Left renal pelvis (tissue), 4 donors: ENCODE measurements at places on chromosomes 16 and 17. TPM values are rescaled to one million over a fixed set of nuclear protein-coding genes. Genes with fewer than 3 reads are reported as not detected.

The SLC12A3 gene
- polyA plus RNA-seq: 37.8 TPM

The SCNN1G gene
- polyA plus RNA-seq: 54.5 TPM

The TP53TG3 gene
- not detected for polyA plus RNA-seq

The CCDC40 gene
- 15.2 TPM for polyA plus RNA-seq

The KRT36 gene
- polyA plus RNA-seq: 0.12 TPM

The SLC38A8 gene
- not detected for polyA plus RNA-seq

The TMEM114 gene
- polyA plus RNA-seq: not detected

The TMC7 gene
- 1.00 TPM for polyA plus RNA-seq

The TBC1D28 gene
- not detected for polyA plus RNA-seq

The CRYBA1 gene
- not detected for polyA plus RNA-seq

The G6PC1 gene
- polyA plus RNA-seq: 5.1 TPM

The CDRT15 gene
- polyA plus RNA-seq: 0.40 TPM

DNA sequence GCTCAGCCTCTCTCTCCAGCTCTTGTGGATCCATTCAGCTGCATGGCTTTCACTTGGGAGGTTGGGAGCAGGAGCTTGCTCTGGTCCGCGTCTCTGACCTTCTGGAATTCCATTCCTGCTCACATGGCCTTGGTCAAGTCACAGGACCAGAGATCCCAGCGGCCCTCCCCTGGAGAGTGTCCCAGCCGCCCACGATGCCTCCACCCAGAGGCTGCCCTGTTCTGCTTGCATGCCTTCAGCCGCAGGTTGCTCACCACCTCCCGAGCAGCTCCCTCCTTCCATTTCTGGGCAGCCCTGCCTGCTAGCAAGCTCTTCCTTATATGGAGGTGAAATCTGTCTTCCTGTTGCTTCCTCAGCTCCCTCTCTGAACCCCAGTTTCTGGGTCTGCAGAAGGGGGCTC, 32.6 kb downstream of the RAI1 start:
- no peak for DNase-seq

GRCh38 chr17:47840742-47841487, at the start of gene SCRN2:
SCRN2 (minus strand) TSS chr17:47841273; CDS start chr17:47840843, 430 bp downstream.
- peak; percentile 79 for DNase-seq

DNA sequence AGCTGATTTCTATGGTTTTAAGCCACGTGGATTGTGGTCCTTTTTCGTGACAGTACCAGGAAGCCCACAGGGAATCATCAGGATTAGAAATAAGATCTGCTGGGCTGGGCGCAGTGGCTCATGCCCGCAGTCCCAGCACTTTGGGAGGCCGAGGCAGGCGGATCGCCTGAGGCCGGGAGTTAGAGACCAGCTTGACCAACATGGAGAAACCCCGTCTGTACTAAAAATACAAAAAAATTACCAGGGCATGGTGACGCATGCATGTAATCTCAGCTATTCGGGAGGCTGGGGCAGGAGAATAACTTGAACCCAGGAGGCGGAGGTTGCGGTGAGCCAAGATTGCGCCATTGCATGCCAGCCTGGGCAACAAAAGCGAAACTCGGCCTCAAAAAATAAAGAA, 6.5 kb downstream of the NMRAL1 start:
- DNase-seq: no peak

DNA sequence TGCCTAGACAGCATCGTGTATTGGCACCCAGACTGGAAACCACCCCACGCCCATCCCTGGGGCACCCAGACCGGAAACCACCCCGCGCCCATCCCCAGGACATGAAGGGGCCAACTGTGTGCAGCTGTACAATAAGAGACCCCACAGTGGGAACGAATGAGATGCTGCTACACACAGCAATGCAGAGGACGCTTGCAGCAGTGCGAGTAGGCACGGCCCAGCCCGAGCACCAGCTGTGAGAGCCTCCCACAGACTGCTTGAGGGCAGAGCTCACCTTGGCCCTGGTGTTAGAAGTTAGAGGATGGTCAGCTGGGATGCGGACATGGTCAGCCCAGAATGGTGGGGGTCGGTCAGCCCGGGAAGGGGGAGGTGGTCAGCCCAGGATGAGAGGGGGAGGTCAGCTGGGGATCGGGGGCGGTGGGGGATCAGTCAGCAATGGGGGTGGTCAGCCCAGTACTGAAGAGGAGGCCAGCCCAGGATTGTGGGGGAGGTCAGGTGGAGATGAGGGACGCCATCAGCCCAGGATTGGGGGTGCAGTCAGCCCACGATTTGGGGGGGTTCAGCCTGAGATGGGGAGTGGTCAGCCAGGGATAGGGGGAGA, 340.0 kb downstream of the C16orf95 start:
- no peak for DNase-seq

GRCh38 chr17:11705111-11705510, 106.8 kb downstream of the DNAH9 start:
- DNase-seq: peak; percentile 26

- no peak for DNase-seq
Measured at GRCh38 chr17:76827736-76828135, 40.5 kb upstream of the MGAT5B start.

DNA sequence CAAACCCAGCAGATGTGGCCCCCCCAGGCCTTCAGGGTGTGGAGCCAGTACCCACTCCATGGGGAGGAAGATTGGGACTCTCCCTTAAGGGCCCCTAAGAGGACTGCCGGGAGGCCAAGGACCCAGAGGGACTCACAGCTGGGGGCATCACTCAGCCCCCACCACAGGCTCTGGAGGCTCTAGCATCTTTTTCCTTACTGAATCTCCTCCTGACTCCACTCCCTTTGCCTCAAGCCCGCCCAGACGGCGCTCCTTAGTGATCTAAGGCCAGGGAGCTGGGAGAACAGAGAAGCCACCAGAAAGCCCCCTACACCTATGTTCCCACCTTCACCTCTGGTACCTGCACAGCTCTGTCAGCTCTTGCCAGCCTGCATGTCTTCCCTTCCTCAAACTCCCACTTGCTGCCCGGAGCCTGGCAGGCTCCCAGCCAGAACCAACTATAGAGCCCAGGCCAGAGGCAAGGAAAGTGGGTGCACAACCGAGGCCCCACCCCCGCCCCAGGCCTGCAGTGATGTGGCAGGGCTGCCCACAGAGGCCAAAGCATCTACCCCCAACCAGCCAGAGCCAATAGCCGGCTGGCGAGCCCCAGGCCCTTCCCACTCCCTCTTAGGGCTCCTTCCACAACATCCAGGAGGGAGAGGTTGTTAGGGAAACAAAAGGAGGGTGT, 22.3 kb upstream of the MPO start:
- DNase-seq: no peak

DNA sequence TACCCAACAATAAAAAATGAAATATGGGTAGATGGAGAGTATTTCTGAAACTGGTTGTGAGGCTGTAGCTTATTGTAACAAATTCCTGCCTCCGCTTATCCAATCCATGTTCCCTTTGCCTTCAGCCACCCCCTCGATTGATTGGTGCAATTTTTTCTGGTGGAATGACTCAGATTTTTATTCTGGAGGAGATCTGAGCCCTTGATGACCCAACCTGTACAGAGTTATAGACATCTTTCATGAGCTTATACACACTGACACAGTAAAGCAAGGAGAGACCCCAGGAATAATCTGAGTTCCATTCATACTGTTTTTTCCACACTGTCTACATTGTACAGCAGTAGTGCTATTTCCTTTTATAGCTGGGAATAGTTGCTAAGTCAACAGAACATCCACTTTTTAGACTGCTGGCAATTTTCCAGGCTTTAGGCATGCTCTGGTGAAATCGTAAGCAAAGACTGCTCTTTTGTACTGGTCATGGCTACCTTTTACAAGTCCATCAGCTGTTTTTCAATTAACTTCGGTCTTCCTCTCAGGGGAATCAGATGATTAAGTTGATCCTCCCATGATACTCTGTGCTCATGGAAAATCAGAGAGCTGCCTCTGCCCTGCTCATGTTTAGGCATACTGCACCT, 30.1 kb downstream of the CCL4 start:
- peak; percentile 37 for DNase-seq

DNA sequence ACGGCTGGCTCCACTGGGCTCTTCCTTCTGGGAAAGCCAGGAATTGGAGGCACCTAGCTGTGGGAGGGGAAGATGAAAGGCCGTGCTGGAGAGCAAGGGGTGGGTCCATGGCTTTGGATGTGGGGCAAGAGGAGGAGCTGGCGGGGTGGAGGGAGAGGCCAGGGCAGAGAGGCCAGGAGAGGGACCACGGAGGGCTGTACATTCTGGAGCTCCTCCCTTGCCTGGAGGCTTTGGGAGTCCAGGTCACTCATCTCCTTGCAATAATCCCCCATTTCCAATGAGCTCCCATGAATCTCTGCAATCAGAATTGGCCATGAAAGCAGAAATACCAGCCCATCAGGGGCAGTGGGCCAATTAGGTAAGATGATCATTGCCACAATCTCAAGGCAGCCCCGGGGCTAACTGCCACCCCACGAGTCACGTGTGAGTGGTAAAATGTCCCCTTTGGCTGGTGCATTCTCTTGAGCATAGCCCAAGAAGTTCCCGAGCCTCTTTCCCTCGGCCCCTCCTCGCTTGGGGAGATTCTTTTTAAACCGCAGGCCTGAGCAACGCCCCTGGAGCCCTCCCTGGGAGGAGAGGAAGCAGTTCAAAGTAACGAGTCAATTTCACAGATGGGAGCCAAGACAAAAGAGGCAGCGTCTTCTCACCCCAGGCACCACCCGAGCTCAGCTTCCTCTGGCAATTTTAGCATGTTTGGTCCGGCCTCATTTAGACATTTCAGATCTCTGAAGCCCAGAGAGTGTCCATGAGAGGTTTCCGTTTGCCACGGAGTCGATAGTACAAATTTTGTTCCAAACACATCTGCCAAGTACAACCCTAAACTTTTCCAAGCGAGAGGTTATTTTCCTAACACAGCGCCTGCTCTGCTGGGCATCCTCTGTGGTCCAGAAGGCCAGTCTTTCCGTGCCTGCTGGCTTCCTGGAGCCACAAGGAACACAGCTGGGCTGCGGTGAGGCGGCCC, 13.4 kb downstream of the RTN4RL1 start:
- no peak for DNase-seq

- no peak for DNase-seq
Measured at GRCh38 chr16:477301-478157, 50.0 kb upstream of the CAPN15 start.

DNA sequence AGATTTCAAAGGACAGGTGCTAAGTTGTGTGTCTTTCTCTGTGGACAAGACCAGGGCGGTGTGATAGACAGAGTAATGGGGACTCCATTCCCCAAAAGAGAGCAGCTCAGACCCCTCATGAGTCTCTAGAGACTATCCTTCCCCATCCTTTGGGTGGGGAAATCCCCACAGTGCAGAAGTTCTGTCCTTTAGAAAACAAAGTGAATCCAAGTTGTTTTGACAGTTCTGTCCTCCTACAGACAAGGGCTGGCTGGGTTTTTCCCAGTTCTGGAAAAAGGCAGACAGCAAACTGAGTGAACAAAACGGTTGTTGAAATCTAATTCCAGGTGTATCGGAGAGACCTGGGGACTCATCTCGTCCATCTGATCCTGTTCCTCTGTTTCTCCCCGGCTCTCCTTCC, 11.0 kb upstream of the HAS3 start:
- DNase-seq: no peak

DNA sequence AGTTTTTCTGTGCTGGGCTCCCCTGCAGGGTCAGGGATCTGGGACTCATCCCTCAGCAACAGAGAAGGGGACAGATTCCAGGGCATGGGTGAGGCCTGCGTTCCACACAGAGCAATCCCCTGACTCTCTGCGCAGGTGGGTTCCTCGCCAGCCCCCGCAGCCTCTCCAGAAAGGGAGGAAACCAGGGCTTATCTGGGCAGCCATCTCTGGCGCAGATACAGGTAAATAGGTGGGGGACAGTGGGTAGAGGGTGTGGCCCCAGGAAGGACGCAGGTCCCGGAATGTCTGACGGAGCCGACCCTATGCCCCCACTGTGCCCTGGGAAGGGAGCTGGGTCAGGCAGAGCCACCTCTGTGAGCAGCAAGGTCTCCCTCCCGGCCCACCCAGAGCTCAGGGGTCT, 23.2 kb downstream of the PIEZO1 start:
- DNase-seq: no peak

DNA sequence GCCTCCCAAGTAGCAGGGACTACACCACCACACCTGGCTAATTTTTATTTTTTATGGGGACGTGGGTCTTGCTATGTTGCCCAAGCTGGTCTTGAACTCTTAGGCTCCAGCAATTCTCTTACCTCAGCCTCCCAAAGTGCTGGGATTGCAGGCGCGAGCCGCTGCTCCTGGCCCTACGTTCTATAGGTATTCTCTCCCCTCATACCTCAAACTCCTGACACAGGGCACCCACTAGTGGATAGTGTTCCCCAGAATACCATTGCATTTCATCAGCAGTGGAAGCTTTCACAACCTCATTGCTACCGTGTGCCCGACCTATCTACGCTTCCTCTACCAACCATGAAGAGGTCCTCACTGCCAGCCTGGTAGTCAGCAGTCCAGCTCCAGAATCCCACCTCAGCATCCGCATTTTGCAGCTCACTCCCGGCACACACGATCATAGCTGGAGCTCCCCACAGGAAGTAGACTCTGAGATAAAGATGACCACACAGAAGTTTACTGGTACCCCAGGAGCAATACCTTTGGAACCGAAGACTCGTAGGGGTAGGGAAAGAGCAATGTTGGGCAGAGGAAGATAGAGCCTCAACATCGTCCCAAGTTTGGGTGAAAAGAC, 9.3 kb downstream of the CTRB2 start:
- no peak for DNase-seq

GRCh38 chr16:3934491-3935181, 54.1 kb upstream of the CREBBP start:
- DNase-seq: no peak

GRCh38 chr16:3149193-3149530, 14.3 kb downstream of the ZNF213 start:
- no peak for DNase-seq

GRCh38 chr17:1533661-1534325, 17.4 kb upstream of the INPP5K start:
- DNase-seq: no peak

DNA sequence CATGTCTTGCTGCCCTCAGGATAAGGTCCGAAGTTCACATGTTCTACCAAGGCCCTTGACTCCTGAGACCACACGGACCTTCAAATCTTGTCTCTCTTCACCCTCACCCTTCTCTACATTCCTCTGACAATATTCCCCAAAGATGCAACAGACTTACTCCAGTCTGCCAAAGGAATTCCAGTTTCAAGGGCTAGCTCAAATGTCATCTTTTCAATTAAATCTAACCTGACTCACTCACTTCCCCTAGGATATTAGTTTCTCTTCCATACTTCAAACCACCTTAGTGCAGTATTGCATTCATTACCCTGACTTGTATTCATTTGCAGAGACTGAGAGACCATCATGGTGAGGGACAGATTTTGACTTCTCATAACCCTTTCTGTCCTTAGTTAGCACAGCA, 59.6 kb upstream of the ADCY9 start:
- no peak for DNase-seq

DNA sequence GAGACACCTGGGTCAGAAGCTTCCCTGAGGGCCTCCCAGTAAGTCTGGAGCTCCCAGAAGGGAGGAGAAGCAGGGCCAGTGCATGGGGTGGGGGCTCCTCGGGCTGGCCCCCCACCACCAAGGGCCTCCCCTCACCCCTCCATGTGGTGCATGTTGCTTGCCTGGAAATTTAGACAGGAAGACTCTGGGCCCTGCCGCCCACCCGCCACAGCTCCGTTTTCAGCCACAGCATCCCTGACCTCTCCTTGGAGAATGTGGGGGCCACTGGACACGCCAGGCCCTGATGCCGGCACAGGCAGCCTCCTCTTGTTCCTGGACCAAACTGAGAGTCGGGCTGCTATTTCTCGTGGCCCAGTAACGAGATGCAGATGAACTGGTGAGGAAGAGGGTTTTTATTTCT, 2.7 kb upstream of the METTL26 start:
- DNase-seq: no peak
